IPS-NIHi11 (cell line): ENCODE measurements at places on chromosomes 7 and 10.

DNA sequence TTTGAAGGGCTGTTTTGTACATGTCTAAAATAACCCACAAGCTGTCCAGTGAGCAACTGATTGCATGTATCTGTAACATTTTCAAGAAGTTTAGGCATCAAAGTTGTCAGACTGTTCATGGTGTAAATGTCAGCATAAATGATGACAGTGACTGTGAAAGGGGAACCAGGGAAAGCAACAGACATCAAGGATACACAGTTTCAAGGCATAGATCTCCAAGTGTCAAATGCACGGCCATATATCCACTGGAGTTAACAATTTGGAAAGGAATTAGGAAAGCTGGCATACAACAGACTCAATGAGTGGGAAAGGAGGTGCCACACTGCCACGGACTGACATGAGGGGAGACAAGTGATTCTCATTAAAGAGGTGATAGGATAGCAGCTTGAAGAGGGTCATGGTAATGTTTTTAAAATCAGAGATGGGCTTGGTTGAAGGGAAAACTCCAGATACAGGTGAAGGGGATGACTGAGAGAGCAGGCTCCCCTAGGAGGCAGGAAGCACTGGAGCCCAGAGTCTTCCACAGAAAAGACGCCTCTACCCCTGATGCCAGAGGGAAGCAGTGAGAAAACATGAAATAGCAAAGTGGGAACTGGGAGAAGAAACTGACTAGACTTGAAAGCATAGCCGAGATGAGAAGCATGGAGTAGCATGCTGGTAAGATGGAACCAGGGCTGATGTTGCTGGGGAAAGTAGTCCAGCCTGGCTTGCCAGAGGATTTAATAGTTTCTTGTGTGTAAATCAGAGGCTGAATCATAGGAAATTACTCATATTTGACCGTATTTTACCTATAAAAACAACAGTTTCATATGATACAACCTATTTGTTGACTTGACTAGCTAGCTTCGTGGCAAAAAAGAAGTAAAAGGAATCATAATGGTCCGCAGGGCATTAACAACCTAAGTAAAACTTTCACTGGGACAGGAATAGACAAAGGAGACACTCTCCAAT is 18.6 kb downstream of the NSMCE4A start:
- DNase-seq: no peak

GRCh38 chr7:98238976-98239375 is 13.1 kb downstream of the TECPR1 start:
- DNase-seq: no peak

DNA sequence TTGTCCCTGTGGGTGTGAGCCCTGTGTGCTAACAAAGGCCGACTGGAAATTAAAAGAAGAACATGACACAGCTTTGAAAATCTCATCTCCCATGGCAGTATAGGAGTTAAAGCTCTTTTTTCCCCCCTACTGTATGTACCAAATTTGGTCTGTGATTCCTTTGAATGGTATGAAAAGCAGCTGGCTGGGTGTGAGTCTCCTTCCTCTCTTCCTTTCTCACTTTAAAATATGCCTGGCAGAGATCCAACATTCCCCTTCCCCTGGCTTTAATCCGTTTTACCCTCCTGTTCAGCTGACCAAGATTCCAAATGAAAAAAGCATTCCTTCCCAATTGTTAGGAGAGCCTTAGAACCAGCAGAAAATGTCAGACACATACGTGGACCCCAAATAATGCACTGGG is 225.0 kb upstream of the CELF2 start:
- DNase-seq: no peak

GRCh38 chr7:125122173-125122572 is 192.5 kb upstream of the POT1 start:
- no peak for DNase-seq

- peak; percentile 32 for DNase-seq
Observed at GRCh38 chr7:31061185-31061584, 9.1 kb downstream of the ADCYAP1R1 start.

DNA sequence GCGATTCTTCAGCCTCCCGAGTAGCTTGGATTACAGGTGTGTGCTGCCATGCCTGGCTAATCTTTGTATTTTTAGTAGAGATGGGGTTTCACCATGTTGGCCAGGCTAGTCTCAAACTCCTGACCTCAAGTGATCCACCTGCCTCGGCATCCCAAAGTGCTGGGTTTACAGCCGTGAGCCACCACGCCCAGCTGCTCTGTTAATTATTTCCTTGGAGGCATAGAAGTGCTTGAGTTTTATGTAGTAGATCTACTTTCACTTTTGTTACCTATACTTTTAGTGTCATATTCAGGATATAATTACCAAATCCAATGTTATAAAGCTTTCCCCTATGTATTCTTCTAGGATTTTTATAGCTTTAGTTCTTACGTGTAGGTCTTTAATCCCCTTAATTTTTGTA is 1093.0 kb downstream of the GATA3 start:
- no peak for DNase-seq

DNA sequence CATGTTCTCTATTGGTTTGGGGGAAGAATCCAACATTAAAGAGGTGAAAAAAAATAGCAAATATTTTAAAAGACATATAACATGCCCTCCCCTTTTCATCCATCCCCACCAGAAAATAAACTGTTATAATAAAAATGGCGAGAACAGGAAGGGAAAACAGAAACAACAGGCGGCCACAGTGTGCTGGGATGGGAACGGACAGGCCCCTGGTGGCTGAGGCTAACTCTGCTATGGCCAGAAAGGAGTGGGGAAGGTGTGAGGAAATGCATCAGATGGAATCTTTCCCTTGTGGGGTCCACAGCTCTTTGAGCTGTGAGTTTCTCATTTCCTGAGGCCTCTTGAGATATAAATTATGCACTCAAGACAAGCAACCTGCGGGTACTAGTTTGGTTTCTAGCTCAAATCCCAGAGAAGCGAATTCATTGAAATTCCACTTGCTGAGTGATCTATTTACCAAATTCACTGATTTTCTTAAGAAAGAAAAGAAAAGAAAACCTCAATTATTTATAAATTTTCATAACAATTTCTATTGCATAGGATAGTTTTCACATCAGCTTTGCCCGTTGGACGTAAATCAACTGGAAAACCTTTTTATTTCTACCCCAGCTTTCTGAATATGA is 139.5 kb downstream of the BMPER start:
- peak; percentile 29 for DNase-seq

DNA sequence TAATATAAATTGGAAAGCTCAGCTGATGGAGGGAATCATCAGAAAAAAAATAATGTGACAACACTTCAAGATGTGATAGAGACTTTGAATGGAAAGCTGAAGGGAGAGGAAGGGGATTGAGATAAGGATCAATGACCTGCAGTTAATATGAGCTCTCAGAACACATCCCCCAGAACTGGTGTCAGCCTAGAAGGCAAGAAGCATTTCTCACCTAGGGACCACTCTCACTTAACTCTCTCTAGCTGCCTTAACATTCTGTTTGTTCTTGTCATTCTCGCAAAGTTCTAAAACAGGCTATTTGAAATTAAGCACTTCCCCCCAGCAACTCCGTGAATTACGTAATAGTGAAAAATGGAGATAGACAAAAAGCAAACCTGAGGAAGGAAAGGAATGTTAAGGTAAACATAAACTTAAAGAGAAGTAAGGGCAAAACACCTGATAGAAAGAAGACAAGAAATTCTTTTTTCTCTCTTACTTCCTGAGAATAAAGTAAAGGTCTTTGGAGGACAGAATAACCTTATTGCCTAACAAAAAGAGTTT is 1.2 kb upstream of the MPP7 start:
- no peak for DNase-seq

DNA sequence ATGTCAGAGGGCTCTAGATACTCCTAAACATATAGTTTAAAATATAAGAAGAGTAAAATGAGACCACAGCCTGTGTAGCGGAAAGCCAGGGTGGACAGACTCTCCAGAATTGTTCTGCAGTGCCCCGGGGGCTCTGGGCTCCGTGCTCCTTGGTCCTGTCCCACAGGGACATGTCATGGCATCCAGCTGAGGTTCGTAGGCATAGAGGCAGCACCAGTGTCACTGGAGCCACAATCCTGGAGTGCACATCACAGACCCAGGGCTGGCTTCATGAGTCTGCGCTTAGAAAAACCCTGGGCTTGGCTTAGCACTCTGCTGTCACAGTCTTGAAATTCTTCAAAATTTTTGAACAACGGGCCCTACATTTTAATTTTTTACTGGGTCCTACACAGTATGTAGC is 280.4 kb upstream of the ZNF32 start:
- DNase-seq: no peak

DNA sequence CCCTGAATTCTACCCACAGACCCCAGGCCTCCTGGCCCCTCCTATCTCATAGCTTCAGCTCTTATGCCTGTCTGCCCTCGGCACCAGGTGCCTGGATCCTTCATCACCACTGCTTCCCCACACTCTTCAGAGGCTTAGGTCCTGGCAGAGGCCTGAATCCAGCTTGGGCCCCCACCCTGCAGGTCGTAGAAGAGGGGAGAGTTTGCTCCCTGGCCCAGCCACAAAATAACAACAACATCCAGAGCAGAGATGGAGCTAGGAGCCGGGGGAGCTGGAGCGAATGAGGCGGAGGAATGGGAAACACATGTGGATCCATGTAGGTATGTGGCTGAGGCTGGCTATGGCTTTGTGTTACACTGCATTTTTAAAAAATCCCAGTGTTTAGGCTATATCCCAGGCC is 7.8 kb upstream of the OPN4 start:
- DNase-seq: no peak

DNA sequence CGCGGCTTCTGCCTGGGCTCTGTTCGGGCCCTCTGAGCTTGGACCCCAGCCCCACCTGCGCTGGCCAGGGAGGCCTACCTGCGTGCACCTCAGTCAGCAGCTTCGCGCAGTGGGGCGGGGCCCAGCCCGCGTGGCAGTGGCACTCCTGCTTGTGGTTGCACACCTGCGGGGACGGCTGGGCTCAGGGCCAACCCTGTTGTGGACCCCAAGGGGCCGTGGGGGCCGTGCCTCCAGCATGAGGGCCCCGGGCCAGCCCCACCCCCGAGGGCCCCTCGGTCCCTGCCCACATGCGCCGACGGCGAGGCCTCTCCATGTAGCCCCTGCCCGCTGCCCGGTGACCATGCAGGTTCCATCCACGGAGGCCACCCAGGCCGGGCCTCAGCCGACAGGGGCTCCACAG is 7.3 kb downstream of the ADAM8 start:
- DNase-seq: no peak

GRCh38 chr10:80290474-80291220 is 1.2 kb upstream of the MAT1A start:
- DNase-seq: no peak

- peak; percentile 28 for DNase-seq
Observed at GRCh38 chr7:99562832-99563231, 4.4 kb downstream of the ZNF655 start.

GRCh38 chr10:102729029-102730026 is 14.4 kb upstream of the WBP1L start:
- DNase-seq: peak; percentile 92

DNA sequence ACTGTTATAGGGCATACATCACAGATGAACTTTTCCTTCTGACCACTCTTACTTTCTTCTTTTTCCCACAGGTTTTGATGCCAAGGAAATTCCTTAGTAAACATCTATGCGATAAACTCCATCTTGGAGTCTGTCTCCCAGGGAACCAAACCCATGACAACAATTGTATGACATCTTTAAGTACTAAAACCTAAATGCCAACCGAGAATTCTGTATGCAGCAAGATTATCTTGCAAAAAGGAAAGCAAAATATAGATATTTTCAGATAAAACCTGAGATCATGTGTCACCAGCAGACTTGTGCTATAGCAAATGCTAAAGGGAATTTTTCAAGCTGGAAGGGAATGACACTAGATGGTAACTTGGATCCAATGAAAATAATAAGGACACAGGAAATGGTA is 22.0 kb upstream of the BEND7 start:
- DNase-seq: no peak

- no peak for DNase-seq
Observed at GRCh38 chr10:5581670-5582566, 57.2 kb downstream of the CALML3 start.

GRCh38 chr7:95365151-95365550 is 31.0 kb downstream of the PON3 start:
- DNase-seq: no peak

GRCh38 chr7:88276605-88277153 is 30.0 kb downstream of the STEAP4 start:
- DNase-seq: no peak

GRCh38 chr10:126776168-126776567 is 105.7 kb upstream of the C10orf90 start:
- no peak for DNase-seq

DNA sequence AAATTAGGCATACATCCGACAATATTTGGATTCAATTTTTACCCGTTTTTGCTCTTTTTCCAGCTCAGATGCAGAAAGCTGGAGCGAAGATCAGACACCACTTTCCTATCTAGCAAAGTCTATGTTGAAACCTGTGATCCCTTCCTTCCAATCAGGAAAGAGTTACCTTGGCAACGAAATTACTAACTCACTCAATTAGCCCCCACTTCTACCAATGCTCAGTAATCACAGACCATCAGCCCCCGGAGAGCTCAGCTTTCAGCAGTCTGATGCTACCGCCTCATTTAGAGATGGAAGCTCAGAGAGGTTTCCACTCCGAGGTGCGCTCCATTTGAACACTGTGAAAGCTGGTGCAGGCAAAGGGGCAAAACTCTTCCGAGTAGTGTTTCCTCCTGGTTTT is 6.7 kb downstream of the FRAT1 start:
- no peak for DNase-seq

DNA sequence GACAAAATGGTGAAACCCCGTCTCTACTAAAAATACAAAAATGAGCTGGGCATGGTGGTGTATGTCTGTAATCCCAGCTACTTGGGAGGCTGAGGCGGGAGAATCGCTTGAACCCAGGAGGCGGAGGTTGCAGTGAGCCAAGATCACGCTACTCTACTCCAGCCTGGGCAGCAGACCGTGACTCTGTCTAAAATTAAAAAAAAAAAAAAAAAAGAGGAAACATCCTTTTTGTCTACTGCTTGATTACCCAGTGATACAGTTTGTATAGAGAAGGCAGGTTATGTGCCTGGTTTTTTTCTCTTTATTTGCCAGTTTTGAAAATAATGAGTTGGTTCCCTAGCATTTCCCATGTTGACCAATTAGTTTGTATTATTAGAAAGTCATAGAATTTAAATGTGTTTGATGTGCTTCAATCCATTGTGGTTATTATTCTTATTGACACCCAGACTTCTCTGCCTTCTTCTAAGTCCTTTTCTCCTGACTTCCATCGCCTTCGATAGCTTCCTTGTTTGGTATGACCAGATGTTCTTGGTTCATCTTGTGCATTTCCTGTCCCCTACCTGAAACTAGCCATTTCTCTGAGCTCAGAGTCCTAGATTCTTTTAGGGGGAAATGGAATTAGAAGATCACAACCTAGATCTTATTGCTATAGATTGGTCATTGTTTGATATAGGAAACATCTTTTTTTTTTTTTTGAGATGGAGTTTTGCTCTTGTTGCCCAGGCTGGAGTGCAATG is 43.2 kb downstream of the VKORC1L1 start:
- no peak for DNase-seq

DNA sequence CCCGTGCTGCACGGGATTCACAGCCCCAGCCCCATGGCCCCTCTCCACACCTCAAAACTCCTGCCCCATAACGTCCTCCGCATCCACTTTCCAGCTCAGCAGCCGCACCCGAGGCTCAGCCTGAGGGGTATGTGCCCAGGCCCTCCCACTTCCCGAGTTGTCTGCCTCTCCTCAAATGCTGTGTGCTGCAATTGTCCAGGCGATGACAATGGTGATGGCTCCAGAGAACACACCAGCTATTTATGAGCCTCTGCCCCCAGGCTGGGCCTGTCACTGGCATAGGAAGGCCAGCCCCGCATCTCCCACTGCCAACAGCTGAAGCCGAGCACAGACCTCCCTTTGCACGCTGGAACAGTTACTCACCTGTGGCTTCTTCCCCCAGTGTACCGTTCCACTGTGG is 2.4 kb upstream of the LDB3 start:
- no peak for DNase-seq

GRCh38 chr7:2199528-2199927 is 33.2 kb downstream of the MAD1L1 start:
- DNase-seq: no peak
